LHCN-M2 (cell line): ENCODE measurements at places on chromosomes 7 and 10. TPM values are rescaled to one million over a fixed set of nuclear protein-coding genes. Genes with fewer than 3 reads are reported as not detected.

The NACAD gene
- total RNA-seq: 2.6 and 2.9 TPM in 2 replicates

The HDAC9 gene
- total RNA-seq: 7.1 and 16.5 TPM in 2 replicates

The CTBP2 gene
- 51.1 and 51.9 TPM in 2 replicates for total RNA-seq

The ST7 gene
- total RNA-seq: 20.8 and 23.0 TPM in 2 replicates

GRCh38 chr10:19788902-19789301 lies 27.3 kb upstream of the PLXDC2 start:
- peak; percentile 9 for DNase-seq

GRCh38 chr10:86500846-86501245 lies 20.7 kb downstream of the WAPL start:
- peak; percentile 36 for DNase-seq

DNA sequence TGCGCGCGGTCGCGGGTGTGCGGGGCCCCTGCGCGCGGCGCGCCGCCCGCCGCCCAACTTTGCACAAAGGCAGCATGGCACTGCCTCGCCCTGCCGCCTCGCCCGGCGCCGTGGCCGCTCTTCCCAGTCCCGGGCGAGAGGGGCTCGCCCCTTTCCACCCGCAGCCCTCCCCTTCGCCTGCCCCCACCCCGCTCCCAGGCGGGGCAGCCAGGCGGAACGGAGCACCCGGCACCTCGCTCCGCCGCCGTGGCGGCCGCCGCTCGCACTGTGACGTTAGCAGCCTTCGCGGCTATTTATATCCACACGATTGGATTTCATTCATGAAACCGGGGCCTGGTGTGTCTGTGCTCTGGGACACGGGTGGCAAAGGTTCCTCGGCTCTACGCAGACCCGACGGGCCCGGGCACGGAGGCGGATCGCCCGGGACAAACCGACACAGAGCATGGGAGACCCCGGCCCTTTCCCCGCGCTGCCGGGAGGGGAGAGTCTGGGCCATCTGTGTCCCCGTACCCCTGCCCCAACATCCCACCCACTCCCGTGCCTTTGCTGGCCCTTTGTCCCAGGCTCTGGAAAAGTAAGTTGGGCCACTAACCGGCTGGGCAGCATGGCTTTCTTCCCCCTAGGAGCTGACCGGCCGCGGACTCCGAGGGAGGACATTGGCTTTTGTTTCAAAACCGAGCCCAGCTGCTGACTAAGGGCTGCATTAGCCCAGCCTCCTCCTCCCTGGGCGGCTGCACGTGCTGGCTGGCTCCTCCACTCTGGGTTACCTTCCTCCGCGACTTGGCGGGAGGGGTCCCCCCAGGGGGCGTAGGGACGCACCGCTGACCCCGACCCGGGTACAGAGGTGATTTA lies at the start of gene RHOBTB1:
Gene RHOBTB1 (minus strand): TSS at position 128 of the 852 bp plus-strand sequence. CDS start 32,643 bp downstream, outside the sequence.
- DNase-seq: peak; percentile 82

DNA sequence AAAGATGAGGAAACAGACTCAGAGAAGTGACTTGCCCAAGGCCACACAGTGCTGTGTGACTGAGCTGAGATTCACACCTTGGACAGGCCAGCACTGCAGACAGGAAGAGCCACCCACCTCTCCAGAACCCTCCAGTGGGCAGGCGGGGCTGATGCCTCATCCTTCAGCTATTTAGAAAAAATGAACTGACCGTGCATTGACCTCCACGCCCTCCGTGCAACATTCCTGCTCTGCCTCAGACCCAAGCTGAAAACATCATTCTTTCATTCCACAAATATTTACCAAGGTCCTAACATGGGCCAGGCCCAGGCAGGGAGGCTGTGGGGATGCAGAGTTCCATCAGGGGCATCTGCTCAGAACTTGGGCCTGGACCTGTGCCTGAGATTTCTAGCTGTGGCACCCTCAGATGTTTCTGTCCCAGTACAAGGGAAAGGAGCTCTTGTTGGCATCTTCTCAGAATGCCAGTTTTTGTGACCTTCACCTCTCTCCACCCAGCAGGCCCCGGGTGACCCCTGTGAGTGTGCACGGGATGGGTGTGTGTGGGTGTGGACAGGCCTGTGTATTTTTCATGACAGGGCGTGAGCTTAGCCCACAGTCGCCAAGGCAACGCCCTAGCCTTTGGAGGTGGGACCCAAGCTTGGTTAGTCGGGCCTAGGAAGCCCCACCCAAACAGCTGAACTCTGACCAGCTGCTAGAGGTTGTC lies 6.5 kb downstream of the VSIR start:
- DNase-seq: peak; percentile 98

GRCh38 chr7:101066141-101066832 lies 19.0 kb upstream of the TRIM56 start:
- peak; percentile 25 for DNase-seq

GRCh38 chr10:118871244-118871865 lies 116.6 kb upstream of the CACUL1 start:
- DNase-seq: peak; percentile 31

DNA sequence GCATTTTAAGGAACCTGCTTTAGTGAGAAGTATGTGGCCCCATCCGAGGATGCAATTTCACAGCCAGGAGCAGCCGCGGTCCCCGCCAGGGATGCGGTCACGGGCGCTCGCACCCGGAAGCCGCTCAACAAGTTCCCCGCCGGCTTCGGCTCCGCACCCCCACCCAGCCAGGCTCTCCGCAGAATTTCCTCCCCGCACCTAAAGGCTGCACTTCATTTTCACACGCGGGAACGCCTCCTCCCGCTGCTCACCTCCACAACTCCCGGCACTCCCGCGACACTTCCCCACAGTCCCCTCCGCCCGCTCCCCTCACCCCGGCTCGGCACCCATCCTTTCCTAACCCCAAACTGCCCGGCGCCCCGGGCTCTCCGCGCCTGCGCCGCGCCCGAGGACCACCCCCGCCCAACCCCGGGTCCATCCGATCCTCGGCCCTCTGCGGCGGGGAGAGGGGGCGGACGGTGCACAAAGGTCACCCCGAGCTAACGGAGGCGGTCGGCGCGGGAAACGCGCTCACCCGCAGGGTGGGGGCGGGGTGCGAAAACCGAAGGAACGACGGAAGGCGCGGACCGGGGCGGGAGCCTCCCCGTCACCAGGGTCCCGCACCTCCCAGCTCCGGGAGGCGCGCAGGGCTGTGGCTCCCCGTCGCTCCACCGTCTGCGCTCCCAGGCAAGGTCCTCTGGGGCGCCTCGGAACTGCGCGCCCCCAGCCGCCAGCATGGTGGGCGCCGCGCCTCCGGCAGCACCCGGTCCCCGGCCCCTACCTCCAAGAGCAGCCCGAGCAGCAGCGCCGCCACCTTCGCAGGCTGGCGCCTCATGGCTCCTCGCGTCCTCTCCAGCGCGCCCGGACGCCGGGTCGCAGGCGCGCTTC lies 558 bp downstream of the VOPP1 start:
- DNase-seq: peak; percentile 52

GRCh38 chr7:28509251-28510025 lies 97.1 kb downstream of the CREB5 start:
- DNase-seq: peak; percentile 47

- no peak for DNase-seq
Observed at GRCh38 chr7:48472640-48473039, 301.4 kb downstream of the ABCA13 start.

- no peak for DNase-seq
Observed at GRCh38 chr7:4434306-4434705, 247.8 kb upstream of the FOXK1 start.
